Left renal pelvis (tissue), 4 donors: ENCODE measurements at places on chromosomes 11 and 22.

DNA sequence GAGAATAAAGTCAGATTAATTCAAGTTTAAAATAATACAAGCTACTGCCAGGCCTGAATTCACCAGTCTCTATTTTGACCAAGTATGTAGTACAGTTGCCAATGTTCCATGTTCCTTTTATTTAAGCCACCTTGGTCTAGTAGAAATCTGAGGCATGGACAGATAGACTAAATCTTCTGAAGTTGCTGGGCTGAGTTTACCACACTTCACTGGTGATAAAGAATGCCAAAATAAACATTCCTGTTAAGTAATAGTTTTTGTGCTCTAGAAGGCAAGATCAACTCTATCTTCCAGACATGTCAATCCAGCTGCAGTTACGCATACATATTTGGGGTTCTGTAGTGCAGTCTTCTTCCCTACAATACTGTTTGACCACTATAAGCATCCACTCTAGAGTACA lies 83.9 kb upstream of the C11orf87 start:
- DNase-seq: no peak

DNA sequence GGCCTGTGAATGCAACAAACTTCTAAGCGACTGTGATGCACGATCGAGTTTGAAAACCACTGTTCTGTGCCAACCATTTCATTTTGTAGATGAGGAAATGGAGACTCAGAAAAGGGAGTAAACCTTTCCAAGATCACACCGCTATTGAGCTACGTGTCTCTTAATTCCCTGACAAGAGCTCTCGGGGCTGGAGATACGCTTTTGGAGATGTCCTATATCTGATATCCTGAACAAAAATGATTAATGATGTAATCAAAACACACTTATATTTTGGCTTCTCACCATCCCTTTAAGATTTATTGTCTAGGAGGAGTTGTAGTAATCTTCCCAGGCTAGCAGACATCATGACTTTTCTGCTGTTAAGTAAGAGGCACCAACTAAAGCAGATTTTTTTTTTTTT lies 1.7 kb upstream of the PARVA start:
- DNase-seq: no peak

- no peak for DNase-seq
Measured at GRCh38 chr22:37870273-37870672, 21.1 kb downstream of the EIF3L start.

DNA sequence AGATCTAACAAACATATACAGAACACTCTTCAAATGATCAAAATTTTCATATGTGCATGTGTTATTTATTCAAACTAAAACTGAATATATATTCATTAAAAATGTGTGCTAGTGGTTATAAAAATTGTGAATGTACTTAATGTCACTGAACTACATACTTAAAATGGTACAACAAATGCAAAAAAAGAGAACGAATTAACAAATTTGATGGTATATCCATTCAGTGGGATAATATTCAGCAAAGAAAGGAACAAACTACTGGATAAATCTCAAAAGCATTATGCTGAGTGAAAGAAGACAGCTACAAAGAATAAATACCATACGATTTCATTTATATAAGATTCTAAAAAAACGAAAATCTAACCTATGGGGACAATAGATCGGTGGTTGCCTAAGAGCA lies 64.1 kb downstream of the NARS2 start:
- DNase-seq: no peak

DNA sequence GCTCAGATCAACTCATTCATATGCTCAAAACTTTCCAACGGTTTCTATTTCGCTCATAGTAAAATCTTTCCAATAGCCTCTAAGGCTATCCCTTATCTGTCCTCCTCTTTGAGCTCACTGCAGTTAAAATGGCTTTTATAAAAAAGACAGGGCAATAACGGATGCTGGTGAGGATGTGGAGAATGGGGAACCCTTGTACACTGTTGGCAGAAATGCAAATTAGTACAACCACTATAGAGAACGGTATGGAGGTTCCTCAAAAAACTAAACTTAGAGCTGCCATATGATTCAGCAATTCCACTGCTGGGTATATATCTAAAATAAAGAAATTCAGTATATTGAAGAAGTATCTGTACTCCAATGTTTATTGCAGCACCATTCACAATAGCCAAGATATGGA lies 345.6 kb downstream of the DLG2 start:
- DNase-seq: no peak
